Effector memory CD4-positive, alpha-beta T cell (primary cell): ENCODE measurements at places on chromosomes 16 and 17.

- no peaks in the 10 kb centered on the region for H3K4me1 ChIP-seq
- H3K27ac ChIP-seq: no peak overlapping the region
- H3K4me3 ChIP-seq: no peak overlapping the region
- DNase-seq: no peak
- no peaks in the 10 kb centered on the region for H3K36me3 ChIP-seq
- H3K27me3 ChIP-seq: no peaks in the 10 kb centered on the region
These were observed 139.6 kb downstream of the XYLT1 start for GRCh38 chr16:17331071-17331607.

DNA sequence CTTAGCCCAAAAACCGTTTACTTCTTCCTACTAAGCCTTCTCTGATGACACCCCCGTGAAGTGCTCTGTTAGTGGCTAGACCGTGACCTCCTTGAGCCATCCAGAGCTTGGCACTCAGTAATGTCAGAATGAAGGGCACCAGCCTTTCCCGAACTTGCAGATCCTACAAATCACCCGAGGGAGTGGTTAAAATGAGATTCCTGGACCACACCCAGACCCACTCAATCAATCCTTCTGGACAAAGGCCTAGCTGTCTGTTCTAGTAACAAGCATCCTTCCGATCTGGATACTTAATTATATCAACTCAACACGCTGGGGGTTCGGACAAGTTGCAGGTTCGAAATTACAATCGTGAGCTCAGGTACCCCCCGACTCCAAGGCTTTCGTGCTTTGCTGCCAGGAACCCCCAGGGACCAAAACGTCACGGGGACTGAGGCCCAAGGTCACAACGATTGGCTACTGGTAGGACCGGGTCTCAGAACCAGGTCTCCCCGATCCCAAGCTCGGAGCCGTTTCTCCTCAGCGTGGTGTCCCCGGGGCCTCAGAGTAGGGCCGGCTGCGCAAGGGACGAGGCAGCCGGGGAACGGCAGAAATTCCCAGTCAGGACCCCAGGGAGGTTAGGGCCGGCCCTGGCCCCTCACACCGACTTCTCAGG, 527 bp downstream of the CIAPIN1 start:
- peak overlapping the region; percentile 94 for H3K4me3 ChIP-seq
- no peaks in the 10 kb centered on the region for H3K36me3 ChIP-seq
- no peak for DNase-seq
- peaks cover 3% of the 10 kb centered on the region for H3K4me1 ChIP-seq
- peak overlapping the region; percentile 84 for H3K27ac ChIP-seq

- H3K36me3 ChIP-seq: no peaks in the 10 kb centered on the region
- H3K4me3 ChIP-seq: no peak overlapping the region
- no peak for DNase-seq
These were observed 563.7 kb upstream of the HSBP1 start for GRCh38 chr16:83244057-83244456.

DNA sequence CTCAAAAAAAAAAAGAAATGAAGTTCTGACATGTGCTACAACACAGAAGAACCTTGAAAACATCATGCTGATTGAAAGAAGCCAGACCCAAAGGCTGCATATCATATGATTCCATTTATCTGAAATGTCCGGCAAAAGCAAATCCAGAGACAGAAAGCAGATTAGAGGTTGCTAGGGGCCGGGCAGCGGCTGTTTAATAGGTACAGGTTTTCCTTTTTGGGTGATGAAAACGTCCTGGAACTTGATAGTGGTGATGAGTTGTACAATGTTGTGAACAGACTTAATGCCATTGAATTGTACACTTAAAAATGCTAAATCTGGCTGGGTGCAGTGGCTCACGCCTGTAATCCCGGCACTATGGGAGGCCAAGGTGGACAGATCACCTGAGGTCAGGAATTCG, 166.5 kb downstream of the NTN1 start:
- H3K27ac ChIP-seq: no peak overlapping the region
- no peaks in the 10 kb centered on the region for H3K36me3 ChIP-seq
- H3K4me3 ChIP-seq: no peak overlapping the region
- H3K27me3 ChIP-seq: peaks cover 5% of the 10 kb centered on the region

DNA sequence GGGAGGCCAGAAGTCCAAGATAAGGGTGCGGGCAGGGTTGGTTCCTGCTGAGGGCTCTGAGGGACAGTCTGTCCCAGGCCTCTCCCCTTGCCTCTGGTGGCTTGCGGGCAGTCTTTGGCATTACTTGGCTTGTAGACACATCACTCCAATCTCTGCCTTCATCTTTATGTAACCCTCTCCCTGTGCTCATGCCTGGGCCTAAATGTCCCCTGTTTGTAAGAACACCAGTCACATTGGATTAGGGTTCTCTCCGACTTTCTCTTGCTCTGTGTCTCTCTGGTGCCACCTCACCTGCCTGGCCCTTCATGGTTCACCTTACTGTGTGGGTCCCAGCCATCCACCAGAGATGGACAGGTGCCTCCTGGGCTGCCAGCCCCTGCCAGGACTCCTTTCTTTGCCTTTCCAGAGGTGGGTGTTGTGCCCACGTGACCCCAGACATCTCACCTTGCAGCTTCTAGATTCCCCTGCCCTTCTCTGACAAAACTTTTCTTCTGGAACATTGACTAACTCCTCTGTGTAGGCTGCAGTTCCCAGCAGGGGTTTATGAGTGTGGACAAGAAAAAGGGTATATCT, 205.8 kb downstream of the MSI2 start:
- peaks cover 10% of the 10 kb centered on the region for H3K4me1 ChIP-seq
- no peak for DNase-seq
- no peak overlapping the region for H3K27ac ChIP-seq
- no peak overlapping the region for H3K4me3 ChIP-seq

- no peaks in the 10 kb centered on the region for H3K4me1 ChIP-seq
- no peak overlapping the region for H3K27ac ChIP-seq
- no peaks in the 10 kb centered on the region for H3K27me3 ChIP-seq
- H3K36me3 ChIP-seq: no peaks in the 10 kb centered on the region
- DNase-seq: no peak
These were observed 43.6 kb downstream of the TOM1L2 start for GRCh38 chr17:17928398-17929287.

GRCh38 chr17:7716901-7717755, at the start of gene DNAH2:
TSS of gene DNAH2 (plus strand) at chr17:7717744. CDS start at chr17:7719735, 1,991 bp downstream.
- H3K4me3 ChIP-seq: peak within 1 kb of the TSS; percentile 37
- DNase-seq: no peak
- H3K27ac ChIP-seq: no peak within 1 kb of the TSS
- H3K4me1 ChIP-seq: peaks cover 18% of the 10 kb centered on the region

GRCh38 chr16:48637039-48637438, 27.1 kb upstream of the N4BP1 start:
- H3K4me3 ChIP-seq: no peak overlapping the region
- H3K27ac ChIP-seq: no peak overlapping the region
- no peak for DNase-seq

DNA sequence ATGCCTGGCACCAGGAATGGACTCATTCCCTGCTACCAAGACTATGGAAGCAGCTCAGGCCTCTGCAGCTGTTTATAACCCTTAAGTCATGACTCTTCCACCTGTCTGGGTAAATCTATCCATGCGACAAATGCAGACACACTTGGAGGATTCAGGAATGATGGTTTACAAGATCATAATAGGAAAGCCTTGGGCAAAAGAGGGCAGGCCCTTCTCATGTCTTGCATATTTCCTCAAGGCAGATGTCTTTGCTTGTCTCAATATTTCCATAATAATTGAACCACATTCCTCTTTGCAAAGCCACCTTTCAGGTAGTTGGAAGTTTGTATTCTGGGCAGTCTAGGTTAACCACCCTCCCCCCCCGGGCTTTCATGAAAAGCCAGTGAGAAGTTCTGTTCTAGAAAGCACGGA, 884 bp upstream of the JPT1 start:
- no peaks in the 10 kb centered on the region for H3K36me3 ChIP-seq
- no peak for DNase-seq
- H3K27ac ChIP-seq: peak overlapping the region; percentile 74
- H3K27me3 ChIP-seq: no peaks in the 10 kb centered on the region
- H3K4me3 ChIP-seq: no peak overlapping the region
- H3K4me1 ChIP-seq: peaks cover 7% of the 10 kb centered on the region

GRCh38 chr17:10105513-10106001, 92.8 kb downstream of the GAS7 start:
- H3K4me1 ChIP-seq: no peaks in the 10 kb centered on the region
- H3K27me3 ChIP-seq: no peaks in the 10 kb centered on the region
- H3K4me3 ChIP-seq: no peak overlapping the region
- H3K27ac ChIP-seq: no peak overlapping the region
- H3K36me3 ChIP-seq: no peaks in the 10 kb centered on the region
- DNase-seq: no peak

DNA sequence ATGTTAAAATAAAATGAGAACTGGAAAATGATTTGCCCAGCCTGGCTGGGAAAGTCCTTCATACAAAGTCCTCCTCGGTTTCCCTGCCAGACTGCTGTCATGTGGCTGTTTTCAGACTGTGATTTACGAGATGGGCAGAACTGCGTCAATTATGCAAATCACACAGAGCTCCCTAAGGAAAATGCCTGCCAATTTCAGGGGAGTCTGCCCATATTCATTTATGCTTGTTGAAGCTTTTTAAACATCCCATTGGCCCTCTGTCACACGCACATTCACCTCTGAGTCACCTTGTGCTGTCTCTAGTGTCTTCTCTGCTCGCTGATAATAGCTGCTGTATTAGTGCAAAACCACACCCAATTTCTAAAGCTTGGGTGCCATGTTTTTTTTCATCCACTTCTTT, 81.7 kb upstream of the FAM20A start:
- H3K27ac ChIP-seq: no peak overlapping the region
- no peaks in the 10 kb centered on the region for H3K27me3 ChIP-seq
- H3K36me3 ChIP-seq: no peaks in the 10 kb centered on the region
- no peaks in the 10 kb centered on the region for H3K4me1 ChIP-seq

- H3K27me3 ChIP-seq: peaks cover 15% of the 10 kb centered on the region
- no peak for DNase-seq
- no peak overlapping the region for H3K27ac ChIP-seq
- H3K36me3 ChIP-seq: no peaks in the 10 kb centered on the region
- H3K4me1 ChIP-seq: peaks cover 19% of the 10 kb centered on the region
- H3K4me3 ChIP-seq: no peak overlapping the region
These were observed 18.6 kb downstream of the ALOX12B start for GRCh38 chr17:8068736-8069586.
